ENCODE measurements at places on chromosomes 6 and 20.

GRCh38 chr6:150229436-150230163 lies 86.8 kb downstream of the PPP1R14C start:
- no peak for DNase-seq

GRCh38 chr6:89290401-89291155 lies 24.5 kb downstream of the GABRR2 start:
- DNase-seq = no peak

GRCh38 chr20:63073738-63074065 lies 66.9 kb upstream of the BHLHE23 start:
- no peak for DNase-seq

GRCh38 chr6:107647439-107647948 lies 157.6 kb downstream of the SOBP start:
- no peak for DNase-seq

DNA sequence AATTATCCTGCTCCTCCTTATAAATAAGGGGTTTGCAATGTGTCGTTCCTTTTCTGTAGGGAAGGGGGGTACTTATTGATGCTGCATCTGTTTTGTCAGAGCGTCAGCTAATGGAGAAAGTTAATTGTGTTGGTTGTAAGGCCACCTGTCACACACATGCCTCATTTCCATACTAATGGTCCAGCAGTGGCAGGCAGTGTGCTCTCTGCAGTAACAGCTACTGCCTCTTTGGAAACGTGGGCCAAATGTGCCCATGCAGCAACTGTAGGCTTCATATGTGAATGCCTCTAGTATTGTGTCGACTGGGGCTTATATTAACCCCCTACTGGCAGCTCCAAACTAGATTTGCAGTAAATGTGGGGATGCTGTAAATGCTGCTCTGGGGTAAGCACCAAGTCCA lies 56.3 kb upstream of the OLIG3 start:
- no peak for DNase-seq

DNA sequence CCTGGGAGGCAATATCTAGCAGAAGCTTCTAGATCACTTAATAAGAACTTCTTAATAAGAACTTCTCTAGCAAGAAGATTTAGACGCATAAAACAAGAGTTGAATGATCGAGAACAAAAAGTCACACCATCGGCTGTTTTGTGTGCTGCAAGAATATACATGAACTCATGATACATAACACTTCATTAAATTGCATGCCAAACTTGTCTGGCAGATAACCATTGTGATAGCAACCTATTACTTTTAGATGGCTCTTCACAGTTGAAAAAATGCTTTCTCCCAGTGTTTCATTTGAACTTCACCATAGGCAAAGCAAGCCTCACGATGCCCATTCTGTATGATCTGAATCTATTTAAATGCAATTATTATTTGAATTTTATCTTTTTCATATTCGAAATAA lies 249.9 kb downstream of the CBLN4 start:
- DNase-seq = no peak

GRCh38 chr6:13038741-13039190 lies 289.6 kb downstream of the TBC1D7 start:
- DNase-seq = no peak

- no peak for DNase-seq
These were observed 46.7 kb downstream of the SLC35D3 start for GRCh38 chr6:136968837-136969236.

- no peak for DNase-seq
These were observed 559.3 kb downstream of the C6orf118 start for GRCh38 chr6:164750128-164750527.

DNA sequence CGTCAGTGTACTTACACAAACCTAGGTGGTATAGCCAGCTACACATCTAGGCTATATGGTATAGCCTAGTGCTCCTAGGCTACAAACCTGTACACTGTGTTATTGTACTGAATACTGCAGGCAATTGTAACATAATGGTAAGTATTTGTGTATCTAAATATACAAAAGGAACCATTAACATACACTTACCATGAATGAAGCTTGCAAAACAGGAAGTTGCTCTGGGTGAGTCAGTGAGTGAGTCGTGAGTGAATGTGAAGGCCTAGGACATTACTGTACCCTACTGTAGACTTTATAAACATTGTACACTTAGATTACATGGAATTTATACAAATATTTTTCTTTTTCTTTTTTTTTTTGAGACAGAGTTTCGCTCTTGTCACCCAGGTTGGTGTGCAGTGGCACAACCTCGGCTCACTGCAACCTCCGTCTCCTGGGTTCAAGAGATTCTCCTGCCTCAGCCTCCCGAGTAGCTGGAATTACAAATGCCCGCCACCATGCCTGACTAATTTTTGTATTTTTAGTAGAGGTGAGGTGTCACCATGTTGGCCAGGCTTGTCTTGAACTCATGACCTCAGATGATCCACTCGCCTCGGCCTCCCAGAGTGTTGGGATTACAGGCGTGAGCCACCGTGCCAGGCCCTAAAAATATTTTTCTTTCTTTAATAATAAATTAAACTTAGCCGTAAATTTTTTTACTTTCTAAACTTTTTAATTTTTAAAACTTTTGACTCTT lies 15.4 kb upstream of the KIAA1755 start:
- no peak for DNase-seq

- no peak for DNase-seq
These were observed 17.6 kb downstream of the RIMS4 start for GRCh38 chr20:44792796-44793195.

GRCh38 chr6:49001856-49002541 lies 461.1 kb downstream of the MMUT start:
- no peak for DNase-seq

DNA sequence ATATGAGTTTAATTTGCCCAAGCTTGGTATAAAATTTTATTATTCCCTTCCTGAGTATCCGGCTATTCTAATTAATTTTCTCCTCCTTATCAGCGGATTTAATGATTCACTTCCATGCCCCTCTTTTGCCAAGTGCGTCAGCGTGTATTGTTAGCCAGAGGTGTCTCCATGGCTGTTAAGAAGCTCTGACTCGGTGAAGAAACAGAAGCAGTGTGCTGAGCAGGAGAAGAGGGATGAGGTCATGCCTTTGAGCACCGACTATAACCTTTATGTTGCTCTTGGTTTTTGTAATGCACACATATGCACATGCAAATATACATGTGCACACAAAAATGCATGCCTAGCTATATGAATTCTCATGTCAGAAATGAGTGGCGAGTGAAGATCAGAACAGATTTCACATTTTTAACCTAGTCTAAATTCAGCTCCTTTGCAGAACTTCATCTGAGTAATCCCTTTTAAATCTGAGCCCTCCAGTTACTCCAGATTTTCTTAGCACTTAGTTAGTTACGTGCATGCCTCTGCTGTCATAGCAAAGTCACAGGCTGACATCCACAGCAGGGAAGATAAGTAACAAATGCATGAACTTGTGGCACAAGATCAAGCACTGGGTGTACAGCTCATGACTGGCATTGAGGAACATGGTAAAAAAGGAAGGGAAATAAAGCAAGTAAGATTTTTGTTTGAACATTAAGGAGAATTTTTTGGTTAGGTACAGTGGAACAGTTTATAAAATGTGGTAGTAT lies 24.3 kb downstream of the HTR1E start:
- DNase-seq = no peak

DNA sequence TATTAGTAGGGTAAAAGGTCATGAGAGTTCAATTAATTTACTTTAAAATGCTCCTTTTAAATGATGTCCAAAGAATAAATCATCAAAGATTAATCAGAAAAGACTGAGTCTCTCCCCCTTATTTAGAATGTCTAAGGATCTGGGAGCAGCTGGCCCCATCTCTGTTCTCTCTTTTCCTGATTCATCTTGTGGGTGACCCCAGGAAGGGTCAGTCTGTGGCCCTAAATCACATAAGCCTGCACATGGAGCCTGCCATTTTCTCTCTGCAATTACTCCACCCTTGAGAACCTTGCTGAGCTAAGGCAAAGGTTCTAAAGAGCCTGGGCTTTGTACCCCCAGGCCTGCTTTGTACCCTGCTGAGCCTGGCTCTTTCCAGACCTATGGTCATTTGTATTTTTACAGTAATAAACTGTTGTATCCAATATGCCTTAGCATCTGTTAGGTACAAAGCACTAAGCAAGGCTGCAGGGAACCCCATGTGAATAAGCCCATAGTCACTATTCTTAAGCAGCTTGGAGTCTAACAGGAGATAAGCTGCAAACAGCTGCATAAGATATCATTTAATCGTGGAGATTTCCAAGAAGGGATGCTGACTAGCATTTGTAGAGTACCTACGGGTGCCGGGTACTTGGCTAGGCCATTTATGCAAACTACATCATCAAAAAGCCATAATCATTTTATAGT lies 431.0 kb upstream of the MARCKS start:
- no peak for DNase-seq

GRCh38 chr6:71420095-71420692 lies 131.6 kb downstream of the OGFRL1 start:
- DNase-seq = no peak

DNA sequence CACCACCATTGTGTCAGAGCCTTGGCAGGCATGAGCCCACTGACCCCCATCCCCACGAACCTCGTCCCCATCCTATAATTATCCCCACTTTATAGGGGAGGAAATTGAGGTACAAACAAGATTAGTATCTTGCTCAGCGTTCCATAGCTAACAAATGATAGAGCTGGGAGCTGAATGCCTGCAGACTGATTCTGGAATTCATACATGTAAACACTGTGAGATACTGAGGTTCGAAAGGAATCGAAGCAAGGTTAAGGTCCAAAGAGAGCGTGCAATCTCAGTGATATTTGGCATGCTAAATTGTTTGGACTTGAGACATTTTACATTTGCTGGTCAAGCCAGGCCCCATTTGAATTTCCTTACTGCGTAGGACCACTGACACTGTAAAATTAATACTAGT lies 746.6 kb downstream of the COL12A1 start:
- DNase-seq = no peak

DNA sequence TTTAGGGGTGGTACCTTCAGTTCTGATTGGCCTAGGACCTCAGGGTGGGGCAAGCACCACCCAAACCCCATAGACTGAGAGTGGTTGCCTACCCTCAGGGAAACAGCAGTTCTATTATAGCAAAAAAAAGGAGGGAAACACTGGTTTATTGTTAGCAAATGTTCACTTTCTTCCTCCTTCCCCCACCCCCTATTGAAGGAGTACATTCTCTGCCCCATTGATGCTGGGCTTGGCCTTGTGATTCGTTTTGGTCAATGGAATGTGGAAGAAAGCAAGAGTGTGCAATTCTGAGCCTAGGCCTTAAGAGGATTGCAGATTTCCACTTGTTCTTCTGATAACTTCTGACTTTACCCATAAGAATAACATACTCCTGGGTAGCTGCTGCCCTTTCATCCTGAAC lies 255.8 kb downstream of the NFATC2 start:
- DNase-seq = no peak

DNA sequence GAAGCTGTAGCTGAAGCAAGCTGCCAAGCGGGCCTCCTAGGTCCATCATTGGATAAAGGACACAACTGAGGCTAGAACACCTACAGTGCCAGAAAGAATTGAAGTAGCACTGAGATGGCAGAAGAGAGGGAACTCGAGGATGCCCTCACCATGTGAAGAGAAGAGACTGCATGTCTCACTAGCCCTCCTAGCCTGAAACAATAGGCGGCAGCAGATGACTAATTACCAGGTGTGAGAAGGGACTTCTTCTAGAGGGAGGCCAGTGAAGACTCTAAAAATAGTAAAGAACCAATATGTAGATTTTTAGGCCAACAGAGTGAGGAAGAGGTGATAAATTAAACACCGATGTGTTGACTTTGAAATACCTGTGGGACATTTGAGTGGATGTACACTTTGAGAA lies 50.3 kb downstream of the LGSN start:
- no peak for DNase-seq

DNA sequence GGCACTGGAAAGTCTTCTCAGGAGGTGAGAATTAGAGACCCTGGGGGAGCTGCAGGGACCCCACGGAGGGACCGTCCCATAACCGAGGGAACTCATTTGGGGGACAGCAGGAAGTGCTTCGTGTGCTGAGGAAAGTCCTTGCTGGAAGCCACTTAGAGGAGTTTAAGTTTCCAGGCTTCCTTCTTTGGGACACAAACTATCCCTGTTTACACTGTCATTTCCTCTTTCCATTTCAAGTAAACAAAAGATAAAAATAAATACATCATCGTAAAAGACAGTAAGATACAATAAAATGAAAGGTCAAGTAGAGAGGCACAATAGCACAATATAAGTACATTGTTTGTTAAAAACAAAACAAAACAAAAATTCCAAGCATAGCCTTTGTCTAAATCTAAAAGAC lies 101.2 kb downstream of the TTLL2 start:
- DNase-seq = no peak

DNA sequence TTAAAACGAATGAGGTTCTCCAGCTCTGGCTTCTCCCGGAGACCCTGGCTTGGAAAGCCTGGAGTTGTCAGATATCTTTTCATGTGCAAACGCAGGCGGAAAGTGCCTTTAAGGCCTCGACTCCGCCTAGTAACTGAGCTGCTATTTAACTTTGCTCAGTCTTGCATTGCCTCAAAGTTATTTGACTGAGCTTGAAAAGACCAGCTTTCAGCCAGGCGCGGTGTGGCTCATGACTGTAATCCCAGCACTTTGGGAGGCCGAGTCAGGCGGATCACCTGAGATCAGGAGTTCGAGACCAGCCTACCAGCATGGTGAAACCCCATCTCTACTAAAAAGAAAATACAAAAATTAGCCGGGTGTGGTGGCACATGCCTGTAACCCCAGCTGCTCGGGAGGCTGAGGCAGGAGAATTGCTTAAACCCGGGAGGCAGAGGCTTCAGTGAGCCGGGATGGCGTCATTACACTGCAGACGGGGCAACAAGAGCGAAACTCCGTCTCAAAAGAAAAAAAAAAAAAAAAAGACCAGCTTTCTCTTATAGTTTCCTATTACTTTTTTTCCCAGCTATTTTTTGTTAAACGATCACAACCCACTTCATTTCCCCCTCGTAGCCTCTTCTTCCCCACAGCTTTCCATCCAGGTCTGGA lies 1.9 kb downstream of the GCNT2 start:
- DNase-seq = no peak

DNA sequence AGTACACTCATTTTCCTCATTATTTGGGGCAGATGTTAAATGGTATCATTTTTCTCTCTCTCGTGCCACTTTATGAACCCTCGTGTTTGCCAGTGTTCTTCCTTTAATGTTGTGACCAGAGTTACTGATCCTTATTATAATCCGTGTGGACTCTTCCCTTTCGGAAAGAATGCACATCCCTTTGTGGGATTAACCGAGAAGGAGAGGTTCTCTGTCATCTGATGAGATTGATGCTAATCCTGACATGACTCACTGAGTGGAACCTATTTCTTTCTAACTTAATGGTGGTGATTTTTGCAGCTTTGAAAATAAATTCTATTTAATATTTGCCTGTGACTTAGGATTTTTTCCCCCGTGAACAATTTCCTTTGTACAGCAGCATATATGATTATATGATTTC lies 300.0 kb upstream of the MAN1A1 start:
- DNase-seq = no peak

GRCh38 chr20:34532320-34532719 lies 16.1 kb downstream of the DYNLRB1 start:
- no peak for DNase-seq

- no peak for DNase-seq
These were observed 27.1 kb downstream of the COL12A1 start for GRCh38 chr6:75178757-75179156.

All from stimulated activated CD8-positive, alpha-beta memory T cell treated with anti-CD3 and anti-CD28 coated beads, Interleukin-7, amount 100 ng/mL, for 1 hour (primary cell).